NCI-H446 treated with DMSO at 0.1 percent for 48 hours (cell line): ENCODE measurements at places on chromosomes 7 and 10.

- no peak for DNase-seq
These were observed 56.6 kb downstream of the CSGALNACT2 start for GRCh38 chr10:43194859-43195258.

DNA sequence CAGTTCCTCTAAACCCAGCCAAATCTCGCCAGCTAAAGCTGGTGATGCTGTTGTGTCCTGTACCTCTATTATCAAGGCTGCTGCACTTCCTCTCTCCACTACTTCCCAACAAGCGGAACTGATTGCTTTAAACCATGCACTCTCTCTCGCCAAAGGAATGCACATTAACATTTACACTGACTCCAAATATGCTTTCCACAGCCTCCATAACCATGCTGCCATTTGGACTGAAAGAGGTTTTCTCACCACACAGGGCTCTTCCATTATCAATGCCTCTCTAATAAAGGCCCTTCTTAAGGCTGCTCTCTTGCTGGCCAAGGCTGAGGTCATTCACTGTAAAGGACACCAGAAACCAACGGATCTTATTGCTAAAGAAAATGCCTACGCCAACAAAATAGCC lies 11.4 kb upstream of the LRRC61 start:
- no peak for DNase-seq

GRCh38 chr7:49797987-49798660 lies 24.7 kb downstream of the VWC2 start:
- DNase-seq: peak; percentile 23

DNA sequence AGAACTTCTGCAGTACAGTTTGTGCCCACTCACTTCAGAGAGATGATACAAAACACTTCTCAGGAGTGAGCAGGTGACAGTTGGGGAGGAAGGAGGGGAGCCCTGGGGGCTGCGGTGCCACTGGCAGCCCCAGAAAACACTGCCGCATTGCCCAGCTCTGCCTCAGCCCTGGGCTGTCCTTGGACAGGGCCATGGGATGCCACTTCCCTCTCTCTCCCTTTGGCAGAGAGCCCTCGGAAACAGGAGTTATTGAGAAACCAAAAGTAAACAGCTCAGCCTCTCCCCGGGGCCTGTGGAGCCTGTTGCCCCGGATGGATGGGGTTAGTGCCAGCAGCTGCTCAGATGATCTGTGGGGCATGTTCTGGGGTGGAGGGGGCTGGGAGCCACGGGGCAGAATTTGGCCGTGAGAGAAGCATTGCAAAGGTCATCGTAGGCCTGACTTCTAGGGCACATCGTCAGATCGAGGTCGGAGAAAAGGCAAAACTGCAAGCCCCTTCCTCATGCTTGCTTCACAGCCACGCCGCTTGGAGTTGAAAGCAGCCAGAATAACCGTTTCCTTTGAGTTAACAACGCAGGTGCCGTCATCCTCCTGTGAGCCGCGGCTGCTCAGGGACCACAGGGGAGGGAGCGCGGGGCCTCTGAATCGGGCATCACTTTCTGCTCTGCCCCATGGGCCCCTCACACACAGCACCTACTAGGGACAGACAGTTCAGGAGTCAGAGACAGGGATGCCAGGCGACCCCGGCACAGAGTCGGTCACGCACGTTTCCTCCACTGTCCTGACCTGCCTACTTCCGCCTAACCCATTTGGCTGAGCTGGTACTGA lies 256.4 kb downstream of the CAMK1D start:
- peak; percentile 73 for DNase-seq

- DNase-seq: no peak
These were observed 293.2 kb downstream of the GRID1 start for GRCh38 chr10:86073199-86073977.

DNA sequence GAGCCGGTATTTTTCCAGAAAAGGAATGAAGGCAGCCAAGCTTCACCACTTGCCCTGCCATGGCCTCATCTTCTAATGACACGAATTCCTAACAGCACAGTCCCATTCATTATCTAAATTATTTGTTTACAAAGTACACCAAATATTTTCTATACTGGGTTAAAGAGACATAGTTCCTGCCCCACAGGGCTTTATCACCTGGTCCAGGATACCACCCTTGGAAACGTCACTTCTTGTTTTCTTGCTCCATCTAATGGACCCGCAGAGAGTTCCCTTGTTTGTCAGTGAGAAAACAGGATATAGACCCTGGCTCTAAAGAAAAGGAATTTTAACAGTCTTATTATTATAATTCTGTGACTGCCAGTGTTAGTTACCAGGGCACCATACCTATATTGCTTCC lies 1165.4 kb downstream of the GATA3 start:
- no peak for DNase-seq

DNA sequence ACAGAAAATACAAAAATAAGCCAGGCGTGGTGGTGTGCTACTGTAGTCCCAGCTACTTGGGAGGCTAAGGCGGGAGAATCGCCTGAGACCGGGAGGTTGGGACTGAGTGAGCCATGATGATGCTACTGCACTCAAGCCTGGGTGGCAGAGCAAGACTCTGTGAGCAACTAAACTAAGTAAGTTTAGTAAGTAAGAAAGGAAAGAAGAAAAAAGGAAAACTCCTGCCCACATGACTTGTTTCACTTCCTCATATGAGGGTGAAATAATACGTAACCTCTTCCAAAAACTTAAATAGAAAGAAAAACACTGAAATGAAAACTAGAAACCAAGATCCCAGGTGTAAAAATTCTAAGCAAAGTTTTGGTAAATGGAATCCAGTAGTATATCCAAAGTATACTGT lies 79.6 kb downstream of the LARP4B start:
- no peak for DNase-seq

DNA sequence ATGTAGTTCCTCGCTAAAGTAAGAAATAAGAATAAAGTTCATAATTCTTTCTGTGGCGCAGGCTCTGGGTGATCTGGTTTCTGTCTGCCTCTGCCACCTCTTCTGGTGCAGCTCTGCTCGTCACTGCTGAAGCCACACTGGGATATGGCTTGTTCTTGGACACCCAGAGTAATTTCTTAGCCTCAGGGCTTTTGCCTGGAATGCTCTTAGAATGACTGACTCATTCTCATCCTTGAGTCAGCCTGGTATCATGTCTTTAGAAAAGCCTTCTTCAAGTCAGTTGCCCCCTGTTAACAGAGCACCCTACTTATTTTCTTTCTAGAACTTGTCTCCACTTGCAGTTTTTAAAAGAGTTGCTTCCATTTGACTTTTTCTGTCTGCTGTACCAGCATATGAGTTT lies 2.0 kb downstream of the ZSCAN25 start:
- DNase-seq: no peak

DNA sequence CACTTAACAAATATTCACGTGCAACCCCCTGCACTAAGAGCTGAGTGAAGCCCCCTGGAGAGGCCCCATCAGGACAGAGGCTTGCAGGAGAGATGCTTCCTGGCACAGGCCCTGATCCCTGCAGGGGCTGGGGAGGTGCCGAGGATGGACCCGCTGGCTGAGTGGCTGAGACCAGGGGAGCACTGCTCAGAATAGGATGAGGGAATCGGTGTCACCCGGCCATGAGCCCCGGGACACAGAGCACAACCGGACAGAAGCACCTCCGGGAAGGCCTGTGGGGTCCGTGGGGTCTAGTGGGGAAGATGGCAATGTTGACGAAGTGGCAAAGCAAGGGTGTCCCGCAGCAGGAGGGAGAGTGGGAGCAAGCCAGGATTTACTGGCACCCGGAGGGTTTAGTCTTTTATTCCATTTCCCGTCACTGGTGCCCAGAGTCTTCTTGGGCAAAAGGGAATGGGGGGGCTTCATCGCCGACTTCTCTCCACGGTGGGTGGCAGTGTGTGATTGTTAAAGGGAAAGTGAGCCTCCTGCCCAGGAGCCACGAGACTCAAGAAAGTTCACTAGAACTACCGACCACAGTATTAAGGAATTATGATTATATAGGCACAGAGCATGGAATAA lies 140.7 kb downstream of the ADARB2 start:
- no peak for DNase-seq

GRCh38 chr10:132570771-132571649 lies 33.4 kb downstream of the INPP5A start:
- DNase-seq: no peak

- DNase-seq: no peak
These were observed 23.8 kb upstream of the FRAT2 start for GRCh38 chr10:97358349-97358748.

GRCh38 chr7:116591202-116592040 lies 66.6 kb downstream of the CAV1 start:
- no peak for DNase-seq

GRCh38 chr10:373526-374309 lies 238.5 kb downstream of the ZMYND11 start:
- DNase-seq: no peak

GRCh38 chr7:34157137-34157536 lies 251.8 kb downstream of the BMPER start:
- peak; percentile 36 for DNase-seq

DNA sequence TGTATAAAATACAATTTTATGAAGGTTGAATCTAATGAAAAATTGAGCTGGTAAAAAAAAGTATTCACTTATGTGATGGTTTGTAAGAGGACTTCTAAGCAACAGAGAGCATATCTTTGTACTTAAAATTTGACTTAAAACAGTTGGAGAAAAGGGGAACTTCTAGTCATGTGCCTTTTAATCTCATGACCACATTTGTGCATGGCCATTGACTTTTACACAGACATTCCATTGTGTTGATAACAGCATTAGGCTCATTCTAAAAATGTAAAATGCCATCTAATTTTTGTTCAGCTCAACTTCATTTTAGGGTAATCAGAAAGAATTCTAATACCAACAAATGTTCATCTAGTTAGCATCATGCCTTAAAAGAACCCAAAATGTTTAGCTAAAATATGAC lies 119.9 kb downstream of the HPSE2 start:
- DNase-seq: no peak

GRCh38 chr7:131072505-131073091 lies 255.1 kb upstream of the MKLN1 start:
- DNase-seq: no peak

GRCh38 chr7:134186801-134187200 lies 59.7 kb downstream of the LRGUK start:
- DNase-seq: no peak

GRCh38 chr7:90570373-90570959 lies 25.7 kb upstream of the CDK14 start:
- DNase-seq: no peak

DNA sequence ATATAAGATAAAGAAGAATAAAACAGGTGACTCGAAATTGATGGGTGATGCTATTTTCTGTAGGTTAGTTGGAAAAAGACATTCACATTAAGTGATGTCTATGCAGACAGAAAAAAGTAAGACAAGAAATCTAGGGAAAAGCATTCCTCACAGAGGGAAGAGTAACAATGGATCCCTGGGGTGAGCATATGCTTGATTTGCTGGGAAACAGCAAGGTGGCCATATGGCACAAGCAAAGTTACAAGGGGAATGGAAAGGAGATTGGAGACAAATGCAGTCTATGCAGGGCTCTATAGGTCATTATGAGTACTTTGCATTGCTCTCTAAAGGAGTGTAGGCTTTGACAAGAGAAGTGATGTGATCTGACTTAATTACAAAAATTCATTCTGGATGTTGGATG lies 90.9 kb upstream of the ZNF804B start:
- DNase-seq: no peak

DNA sequence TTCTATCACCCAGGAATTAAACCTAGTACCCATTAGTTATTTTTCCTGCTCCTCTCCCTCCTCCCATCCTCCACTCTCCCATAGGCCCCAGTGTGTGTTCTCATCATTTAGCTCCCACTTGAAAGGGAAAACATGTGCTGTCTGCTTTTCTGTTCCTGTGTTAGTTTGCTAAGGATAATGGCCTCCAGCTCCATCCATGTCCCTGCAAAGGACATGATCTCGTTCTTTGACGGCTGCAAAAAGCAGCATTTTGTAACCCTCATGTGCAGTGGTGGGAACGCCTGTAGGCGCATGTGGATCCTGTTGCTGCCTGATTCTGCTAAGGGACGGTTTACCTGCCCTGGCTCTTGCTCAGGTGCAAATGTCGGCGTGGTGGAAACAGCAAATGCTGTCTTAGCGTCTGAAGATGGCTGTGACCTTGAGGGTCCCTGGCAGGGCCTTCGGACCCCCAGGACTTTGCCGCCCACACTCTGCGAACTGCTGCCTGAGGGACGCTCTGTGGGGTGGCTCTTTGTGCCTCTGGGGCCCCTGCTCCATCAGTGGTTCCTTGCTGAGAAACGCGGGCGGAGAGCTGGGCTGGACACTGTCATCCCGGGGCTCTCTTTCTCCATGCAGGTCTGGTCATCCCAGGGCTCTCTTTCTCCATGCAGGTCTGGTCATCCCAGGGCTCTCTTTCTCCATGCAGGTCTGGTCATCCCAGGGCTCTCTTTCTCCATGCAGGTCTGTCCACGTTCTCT lies 5.6 kb upstream of the MTG1 start:
- DNase-seq: no peak

DNA sequence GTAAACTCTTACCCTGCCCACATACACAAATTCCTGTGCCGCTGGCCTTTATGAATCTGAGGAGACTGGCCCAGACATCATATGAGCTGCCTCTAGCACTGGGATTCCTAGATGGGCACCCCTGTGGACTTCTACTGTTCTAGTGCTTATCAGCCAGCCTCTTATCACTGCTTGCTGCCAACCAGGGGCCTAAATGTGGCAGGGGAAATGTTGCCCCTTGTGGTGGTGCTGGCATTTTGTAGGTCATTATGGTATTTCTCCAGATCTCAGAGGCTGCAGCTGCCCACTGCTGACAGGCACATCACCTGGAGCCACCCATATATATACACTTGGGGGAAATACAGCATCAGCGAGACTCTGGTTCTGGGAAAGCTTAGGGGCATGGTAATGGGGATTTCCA lies 5.4 kb downstream of the SFR1 start:
- DNase-seq: no peak

DNA sequence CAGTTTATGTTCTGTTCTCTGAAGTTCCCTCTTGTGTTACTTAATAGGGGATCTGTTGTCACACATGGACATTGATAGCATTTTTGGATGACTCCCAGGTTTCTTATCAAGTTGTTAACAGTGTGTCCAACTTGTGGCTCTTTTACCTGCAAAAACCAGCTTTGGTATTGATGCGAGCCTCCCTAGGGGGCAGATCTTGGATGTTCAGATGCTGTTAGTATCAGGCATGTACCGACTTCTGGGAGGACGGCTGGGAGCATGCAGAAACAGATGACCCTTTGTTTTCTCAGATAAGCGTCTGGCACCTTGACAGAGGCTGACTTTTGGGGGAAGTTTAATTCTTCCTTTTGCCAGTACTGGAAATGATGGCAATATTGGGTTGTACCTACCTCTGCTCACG lies 2.2 kb downstream of the PLPP4 start:
- no peak for DNase-seq

DNA sequence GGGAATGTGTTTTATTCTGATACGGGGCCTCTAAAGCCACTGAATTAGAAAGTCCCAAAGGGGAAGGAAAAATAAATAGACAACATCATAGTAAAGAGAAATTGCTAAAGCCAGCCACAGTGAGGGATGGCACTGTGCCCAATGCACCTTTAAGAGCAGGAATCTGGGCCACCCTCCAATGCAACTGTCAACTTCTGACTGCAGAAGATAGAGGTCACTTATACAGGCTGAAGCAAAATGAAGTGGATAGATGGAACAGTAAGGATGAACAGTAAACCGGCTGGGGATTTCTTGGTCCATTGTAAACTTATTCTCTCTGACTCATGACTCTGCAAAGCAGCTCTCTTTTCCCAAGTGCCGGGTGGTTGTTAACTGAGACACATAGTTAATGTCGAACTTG lies 54.0 kb upstream of the KCNIP2 start:
- DNase-seq: peak; percentile 19
